ENCODE measurements at places on chromosomes 6 and 20.

DNA sequence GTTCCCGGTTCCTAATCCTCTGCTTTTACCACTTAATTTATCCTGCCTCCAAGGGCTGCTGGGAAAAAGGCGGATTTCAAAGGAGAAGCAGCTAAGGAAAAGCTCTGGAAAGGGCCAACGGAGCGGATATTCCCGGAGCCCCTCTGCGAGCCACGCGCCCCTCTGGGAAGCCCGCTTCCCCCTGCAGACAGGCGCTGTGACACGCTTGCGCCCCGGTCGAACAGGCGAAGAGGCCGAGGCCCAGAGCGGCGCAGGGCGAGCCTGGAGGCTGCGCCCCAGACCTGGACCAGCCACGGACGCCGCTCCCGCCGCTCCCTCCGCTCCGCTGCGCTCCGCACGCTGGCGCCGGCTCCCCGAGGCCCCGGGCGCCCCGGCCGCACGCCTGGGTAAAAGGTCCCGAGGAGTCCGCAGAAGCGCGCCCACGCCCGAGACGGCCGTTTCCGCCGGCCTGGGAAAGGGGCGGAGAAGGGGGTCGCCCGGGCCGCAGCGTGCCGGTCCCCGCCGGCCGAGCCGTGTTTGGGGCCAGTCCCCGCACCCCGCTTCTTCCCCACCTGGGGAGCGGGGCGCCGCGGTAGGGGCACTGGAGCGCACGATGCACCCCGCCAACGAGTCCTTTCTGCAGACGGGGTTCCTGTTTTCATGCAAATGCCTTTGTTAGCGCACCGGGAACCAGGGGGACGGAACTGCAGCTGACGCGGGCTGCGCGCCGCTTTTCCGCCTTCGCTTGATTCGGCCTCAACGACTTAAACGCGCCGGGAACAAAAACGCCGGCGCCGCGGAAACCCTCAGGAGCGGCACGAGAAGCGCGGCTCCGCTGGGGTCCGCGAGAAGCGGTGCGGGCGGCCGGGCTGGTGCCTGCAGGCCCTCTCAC is 91.9 kb upstream of the SIRPA start:
- no peak for DNase-seq

GRCh38 chr6:142874676-142875075 is 70.3 kb downstream of the HIVEP2 start:
- DNase-seq, result no peak

DNA sequence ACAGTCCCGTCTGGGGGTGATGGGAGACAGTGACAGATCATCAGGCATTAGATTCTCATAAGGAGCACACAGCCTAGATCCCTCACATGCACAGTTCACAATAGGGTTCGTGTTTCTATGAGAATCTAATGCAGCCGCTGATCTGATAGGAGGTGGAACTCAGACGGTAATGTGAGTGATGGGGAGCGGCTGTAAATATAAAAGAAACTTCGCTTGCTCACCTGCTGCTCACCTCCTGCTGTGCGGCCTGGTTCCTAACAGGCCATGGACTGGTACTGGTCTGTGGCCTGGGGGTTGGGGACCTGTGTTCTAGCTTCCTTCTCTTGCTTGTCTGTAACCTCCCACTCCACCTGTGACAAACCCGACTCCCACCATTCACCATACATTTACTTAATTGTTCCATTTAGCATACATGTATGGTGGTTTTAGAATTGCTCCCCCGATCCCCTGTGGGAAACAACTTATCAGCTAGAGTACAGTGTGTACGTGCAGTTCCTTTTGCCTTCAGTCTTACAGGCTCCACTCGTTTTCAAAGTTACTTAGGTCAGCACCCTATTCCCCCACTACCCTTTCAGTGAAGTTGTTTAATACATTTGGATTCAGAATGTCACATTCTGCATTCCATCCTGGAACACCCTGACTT is 4.0 kb downstream of the MANBAL start:
- no peak for DNase-seq

GRCh38 chr20:44688053-44688625 is 27.0 kb upstream of the CCN5 start:
- no peak for DNase-seq

GRCh38 chr6:11202513-11203305 is 29.8 kb downstream of the NEDD9 start:
- no peak for DNase-seq

Measured in activated naive CD4-positive, alpha-beta T cell (primary cell).